ENCODE measurements at places on chromosomes 1 and 21.

GRCh38 chr1:197017558-197018146, 40.3 kb downstream of the CFHR5 start:
- DNase-seq, result no peak

GRCh38 chr1:56490619-56491018, 88.7 kb downstream of the PLPP3 start:
- no peak for DNase-seq

DNA sequence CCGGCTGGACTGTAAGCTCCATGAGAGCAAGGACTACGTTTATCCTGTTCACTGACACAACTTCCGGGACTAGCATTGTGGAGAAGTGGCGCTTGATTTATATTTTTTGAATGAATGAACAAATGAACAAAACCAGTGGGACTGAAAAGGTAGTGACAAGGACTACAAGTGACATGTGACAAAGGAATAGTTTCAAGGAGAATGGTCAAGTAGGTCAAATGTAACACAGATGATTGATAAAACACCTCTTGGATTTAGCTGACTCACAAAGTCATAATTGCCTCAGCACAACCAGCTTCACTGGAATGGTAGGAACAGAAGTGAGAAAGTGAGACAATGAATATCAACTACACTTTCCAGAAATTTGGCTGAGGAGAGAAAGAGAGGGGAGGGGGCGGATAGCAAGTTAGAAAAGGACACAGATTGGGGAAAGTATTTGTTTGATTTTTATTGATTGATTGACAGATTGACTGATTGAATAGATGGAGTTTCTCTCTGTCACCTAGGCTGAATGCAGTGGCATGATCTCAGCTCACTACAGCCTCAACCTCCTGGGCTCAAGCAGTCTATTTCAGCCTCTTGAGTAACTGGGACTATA, 14.2 kb downstream of the MTF1 start:
- no peak for DNase-seq

GRCh38 chr1:161070761-161071160, 1.1 kb upstream of the ARHGAP30 start:
- no peak for DNase-seq

DNA sequence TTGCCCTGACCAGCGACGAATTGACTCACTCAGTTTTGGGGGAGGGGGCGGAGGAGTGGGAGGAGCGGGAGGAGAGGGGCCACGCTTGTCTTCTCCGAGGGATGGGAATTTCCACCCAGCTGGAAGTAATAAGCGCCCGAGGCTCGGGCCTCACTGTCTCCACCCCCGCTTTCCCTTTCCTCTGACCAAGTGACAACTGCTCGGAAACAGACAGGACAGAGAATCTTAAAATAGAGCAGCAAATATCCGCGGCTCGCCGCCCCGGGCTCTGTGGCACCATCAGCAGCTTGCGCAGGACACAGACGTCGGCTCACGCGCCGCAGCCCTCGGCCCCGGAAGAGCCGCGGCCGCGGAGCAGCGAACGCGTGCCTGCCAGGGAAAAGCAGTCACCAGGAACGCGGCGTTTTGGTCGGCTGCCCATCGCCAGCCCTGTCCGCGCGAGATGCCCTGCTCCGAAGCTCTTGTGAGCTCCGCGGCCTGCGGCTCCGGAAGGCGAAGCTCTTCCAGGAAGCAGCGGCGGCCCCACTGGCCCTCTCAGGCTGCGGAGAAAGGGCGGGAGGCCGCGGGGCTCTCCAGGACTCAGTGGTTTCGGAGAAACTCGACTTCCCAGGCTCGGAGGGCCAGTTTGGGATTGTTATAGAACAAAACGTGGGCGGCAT, 10.7 kb upstream of the RGS16 start:
- peak; percentile 62 for DNase-seq

DNA sequence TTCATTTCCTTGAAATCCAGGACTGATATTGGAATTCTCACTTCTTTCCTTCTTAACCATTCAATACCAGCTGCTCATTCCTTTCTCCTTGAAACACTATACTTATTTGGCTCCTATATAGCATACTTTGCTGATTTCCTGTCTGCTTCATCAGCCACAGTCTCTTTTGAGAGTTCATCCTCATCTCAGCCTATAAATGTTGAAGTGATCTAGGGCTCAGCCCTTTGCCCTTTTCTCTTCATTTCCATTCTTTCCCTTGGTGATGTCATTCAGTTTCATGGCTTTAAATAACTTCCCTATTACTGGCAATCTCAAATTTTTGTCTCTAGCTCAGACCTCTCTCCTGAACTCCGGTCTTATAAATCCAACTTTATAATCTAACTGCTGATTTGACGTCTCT, 24.1 kb upstream of the RABGAP1L start:
- DNase-seq, result no peak

DNA sequence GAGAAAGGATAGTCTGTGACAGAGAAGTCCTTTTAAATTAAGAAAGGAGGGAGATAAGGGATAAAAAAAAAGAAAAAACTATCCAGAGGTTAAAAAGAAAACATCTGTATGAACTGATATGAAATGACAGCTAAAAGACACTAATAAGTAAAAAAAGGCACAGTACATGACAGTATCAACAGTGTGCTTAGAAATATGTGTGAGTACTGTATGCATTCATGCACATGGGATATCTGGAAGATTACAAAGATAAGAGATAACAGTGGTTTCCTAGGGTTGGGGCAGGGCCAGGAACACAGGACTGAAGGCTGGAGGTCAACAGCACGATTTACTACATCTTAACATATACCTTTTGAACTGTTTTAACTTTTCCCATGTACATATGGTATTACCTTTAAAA, 13.3 kb downstream of the PTP4A2 start:
- DNase-seq, result no peak

DNA sequence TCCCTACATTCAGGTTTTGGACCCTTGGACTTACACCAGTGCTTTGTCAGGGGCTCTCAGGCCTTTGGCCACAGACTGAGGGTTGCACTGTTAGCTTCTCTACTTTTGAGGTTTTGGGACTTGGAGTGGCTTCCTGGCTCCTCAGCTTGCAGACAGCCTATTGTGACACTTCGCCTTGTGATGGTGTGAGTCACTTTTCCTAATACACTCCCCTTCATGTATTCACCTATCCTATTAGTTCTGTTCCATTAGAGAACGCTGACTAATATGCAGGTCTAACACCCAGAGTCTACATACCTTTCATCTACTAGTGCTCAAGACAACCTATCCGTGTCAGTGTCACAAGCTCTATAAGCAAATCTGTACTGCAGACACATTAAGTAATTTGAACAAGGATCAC, 605.3 kb downstream of the KCNT2 start:
- DNase-seq, result no peak

DNA sequence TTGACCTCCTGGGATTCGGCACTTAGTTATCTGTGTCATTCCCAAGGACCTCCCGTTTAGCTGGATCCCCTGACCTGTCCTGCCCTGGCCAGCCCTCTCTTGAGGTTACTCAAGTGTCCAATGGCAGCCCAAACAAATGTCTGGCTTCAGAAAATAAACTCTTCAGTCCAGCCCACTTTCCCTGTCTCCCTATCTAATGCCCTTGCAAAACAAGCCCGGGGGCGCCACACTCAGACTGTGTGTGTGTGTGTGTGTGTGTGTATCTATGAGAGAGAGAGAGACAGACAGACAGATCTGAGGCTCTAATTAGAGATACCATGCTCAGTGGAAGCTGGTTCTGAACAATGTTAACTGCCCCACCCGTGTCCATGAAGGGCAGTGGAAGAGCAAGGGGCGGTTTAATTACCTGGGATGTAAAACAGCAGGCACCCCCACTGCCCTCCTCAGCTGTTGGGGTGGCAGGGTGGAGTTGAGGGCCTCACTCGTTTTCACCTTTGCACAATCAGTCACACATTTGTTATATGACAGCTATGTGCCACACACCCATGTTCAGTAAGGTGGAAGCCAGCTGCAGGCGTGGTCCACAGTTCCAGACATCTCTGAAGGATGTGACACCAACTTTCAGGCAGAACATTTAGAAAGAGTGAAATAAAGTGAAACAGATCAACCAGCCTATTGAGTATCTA, 57.4 kb downstream of the B3GALT5 start:
- no peak for DNase-seq

DNA sequence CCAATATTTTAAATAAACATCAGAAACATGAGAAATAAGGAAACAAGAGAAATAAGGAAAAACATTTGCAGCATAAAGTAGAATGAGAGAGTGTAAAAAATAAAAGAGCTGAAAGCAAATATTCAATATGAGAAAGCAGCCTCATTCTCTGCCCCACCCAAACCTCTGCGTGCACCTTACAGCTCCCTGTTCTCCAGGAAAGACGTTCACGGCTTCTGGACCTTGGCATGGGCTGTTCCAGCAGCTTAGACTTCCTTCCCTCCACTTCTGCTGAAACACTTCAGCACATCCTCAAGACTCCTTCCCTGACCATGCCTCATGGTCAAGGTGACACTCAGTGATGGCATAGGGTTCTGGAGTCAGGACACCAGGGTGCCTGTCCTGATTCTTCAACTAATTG, 23.3 kb downstream of the ALPL start:
- DNase-seq, result no peak

- DNase-seq, result no peak
Measured at GRCh38 chr21:34722684-34723300, 54.0 kb downstream of the CLIC6 start.

DNA sequence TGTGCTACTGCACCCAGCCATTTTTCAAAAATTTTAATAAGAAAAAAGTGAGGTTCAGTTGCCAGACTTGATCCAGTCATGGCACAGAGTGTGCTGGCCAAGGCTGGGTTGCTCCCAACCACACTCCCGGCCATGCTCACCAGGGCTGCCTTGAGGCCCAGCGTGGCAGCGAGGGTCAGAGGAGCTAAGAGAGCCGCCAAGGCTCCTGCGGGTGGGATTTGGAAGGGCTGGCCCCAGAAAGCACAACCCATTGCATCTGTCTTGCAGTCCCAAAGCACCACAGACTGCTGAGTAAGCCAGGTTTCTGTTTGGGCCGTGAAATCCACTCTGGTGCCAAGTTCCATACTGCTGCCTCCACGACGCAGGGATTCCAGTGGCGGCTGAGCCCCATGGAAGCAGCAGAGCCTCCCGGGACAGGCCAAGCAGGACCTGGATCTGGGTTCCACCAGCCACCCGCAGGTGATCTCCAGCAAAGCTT, 22.6 kb downstream of the ZBTB17 start:
- DNase-seq, result no peak

DNA sequence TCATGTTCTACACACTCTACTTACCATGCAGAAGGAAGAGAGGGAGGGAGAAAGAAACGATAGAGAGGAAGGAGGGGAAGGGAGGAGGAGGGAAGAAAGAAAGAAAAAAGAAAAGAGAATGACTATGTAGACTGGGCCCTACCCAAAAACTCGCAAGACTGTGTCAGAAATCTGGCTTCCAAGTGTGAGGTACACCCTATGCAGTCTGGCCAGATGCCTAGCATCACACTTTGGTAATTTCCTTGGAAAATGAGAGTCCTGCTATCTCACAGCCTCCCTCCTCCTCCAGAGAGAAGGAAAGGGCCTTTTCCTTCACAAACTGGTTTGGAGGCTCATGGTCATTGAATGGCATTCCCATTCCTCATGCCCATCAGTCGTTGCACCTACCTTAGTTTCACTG, 86.4 kb upstream of the LRRC8D start:
- DNase-seq, result no peak

GRCh38 chr1:214455479-214455878, 95.9 kb downstream of the PTPN14 start:
- DNase-seq, result peak; percentile 11

DNA sequence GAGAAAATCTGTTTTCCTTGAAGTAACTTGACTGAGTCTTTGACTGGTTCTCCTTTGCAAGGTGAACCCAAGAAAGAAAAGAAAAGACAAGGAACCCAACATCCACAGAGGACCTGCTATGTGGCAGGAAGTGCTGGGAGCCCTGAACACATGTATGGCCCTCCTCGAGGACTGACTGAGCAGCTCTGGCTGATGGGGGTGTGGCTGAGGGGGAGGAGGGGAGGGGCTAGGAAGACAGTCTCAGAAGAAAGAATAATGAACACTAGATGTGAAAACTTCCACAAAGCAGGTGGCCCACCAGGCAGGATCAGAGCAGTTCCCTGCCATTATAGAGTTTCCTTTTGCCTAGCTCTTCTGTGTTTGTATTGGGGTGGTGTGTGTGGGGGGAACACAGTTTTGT, 26.1 kb downstream of the NENF start:
- peak; percentile 52 for DNase-seq

GRCh38 chr1:184801503-184801902, 46.8 kb upstream of the EDEM3 start:
- no peak for DNase-seq

DNA sequence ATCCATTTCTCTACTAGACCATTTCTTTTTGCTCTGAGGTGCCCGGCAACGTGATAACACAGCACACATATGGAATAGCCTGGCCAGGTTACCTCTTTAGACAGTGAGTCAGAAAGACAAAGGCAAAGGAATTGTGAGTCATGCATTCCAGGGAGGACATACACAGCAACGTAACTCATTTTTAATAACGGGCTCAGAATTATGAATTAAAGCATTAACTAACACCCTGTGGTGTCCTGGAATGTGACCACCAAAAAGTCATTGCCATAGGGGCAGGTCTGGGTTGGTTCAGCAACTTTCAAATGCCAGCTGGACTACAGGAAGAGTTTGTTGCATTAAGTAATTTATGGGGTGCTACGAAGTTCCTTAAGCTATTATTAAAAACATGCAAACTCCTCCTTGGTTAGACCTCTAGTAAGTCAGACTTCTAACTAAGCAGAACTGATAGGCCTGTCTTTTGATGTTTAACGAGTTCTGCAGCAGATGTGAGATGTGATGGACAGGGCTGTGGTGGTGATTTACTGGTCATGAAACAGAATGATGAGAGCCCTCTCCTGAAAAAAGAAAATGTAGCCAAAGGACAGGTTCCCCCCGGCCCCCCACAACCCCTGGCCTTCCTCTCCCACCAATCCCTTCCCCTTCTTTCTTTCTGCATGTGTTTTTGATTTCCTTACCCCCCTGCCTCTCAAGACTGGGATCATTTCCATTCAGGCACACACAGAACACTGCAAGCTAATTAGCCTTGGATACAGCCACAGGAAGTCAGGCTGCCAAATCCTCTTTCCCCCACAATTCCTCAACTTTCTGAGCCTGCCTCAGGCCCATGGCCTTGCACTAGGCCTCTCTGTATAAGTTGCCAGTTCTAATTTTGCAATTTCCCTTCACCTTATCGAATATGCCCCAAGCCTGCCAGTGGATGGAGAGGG, 88.9 kb upstream of the HAO2 start:
- no peak for DNase-seq

GRCh38 chr1:101406681-101407080, 169.9 kb downstream of the S1PR1 start:
- DNase-seq, result no peak

- peak; percentile 58 for DNase-seq
Measured at GRCh38 chr1:15849775-15850324, 2.3 kb downstream of the SPEN start.

- no peak for DNase-seq
Measured at GRCh38 chr1:61273167-61273705, 190.9 kb downstream of the NFIA start.

DNA sequence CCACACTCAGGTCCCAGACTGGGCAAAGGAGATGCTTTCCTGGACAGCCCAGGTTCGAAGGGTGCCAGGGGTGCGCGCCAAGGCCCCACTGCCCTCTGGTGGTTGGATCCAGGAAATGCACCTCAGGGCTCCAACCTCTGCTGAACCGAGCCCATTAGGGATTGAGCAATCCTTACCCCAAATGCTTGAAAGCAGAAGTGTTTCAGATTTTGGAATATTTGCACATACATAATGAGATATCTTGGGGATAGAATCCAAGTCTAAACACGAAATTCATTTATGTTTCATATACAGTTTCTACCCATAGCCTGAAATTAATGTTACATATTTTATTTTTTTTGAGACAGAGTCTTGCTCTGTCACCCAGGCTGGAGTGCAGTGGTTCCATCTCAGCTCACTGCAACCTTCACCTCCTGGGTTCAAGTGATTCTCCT, 57.4 kb downstream of the SLC9A1 start:
- DNase-seq, result peak; percentile 68
